Effector CD4-positive, alpha-beta T cell (primary cell): ENCODE measurements at places on chromosomes 3 and 15.
A peak's percentile ranks its signal among the peaks of the same experiment; 100 is the strongest.

- DNase-seq, result no peak
These were observed 26.0 kb downstream of the TMEM158 start for GRCh38 chr3:45199837-45200648.

GRCh38 chr15:26394801-26395200 is 378.1 kb downstream of the GABRB3 start:
- DNase-seq, result no peak

DNA sequence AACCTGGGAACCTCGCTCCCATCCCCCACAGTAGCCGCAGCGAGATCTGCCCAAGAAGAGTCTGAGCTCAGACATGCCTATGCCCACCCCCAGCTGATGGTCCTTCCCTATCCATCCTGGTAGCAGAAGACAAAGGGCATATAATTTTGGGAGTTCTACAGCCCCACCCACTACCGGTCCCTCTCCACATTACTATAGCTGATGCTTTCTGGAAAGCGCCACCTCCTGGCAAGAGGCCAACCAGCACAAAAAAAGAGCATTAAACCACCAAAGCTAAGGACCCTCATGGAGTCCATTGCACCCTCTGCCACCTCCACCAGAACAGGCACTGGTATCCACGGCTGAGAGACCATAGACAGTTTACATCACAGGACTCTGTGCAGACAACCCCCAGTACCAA is 168.4 kb downstream of the MEGF11 start:
- no peak for DNase-seq

DNA sequence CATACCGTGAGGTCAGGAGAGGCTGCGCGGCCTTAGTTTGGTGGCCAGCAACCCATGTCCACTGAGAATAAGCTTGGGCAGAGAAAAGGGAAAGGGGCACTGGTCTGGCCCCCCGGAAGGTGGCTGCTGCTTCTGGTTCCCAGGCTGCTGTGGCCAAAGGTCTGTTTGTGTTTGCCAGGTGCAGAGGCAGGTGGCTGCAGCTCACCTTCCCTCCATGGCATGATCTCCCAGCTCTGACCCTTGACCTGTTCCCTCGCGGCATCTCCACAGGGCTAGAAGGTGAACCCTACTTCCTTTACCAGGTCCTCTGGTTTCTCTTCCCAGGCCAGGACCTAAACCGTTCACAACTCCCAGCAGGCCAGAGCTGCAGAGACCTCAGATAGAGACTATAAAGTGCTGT is 13.8 kb downstream of the VPS18 start:
- DNase-seq, result no peak

- DNase-seq, result peak; percentile 46
These were observed 832 bp downstream of the TGFBR2 start for GRCh38 chr3:30607032-30607833.

DNA sequence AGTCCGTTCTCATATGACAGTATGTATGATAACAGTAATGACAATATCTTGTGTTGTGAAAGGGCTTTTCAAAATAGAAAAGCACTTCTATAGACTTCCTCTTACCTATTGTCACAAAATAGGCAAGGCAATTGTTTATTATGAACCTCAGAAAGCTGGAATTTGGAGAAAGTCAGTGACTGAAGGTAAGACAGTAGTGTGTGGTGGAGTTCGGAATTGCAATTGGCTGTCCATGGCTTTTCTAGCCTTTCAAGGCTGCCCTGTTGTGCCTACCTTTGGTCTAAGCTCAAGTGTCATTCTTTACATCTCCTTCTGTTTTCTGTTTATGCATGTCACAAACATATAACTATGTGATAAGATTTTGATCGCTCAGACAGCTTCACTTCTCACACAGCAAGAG is 219.3 kb upstream of the NR2E3 start:
- DNase-seq, result no peak
